Hematopoietic multipotent progenitor cell (in vitro differentiated cells): ENCODE measurements at places on chromosomes 2 and 18.

- DNase-seq = no peak
Observed at GRCh38 chr18:26307161-26307773, 81.0 kb downstream of the TAF4B start.

GRCh38 chr18:6031442-6031841 is 136.1 kb upstream of the TMEM200C start:
- DNase-seq = no peak

DNA sequence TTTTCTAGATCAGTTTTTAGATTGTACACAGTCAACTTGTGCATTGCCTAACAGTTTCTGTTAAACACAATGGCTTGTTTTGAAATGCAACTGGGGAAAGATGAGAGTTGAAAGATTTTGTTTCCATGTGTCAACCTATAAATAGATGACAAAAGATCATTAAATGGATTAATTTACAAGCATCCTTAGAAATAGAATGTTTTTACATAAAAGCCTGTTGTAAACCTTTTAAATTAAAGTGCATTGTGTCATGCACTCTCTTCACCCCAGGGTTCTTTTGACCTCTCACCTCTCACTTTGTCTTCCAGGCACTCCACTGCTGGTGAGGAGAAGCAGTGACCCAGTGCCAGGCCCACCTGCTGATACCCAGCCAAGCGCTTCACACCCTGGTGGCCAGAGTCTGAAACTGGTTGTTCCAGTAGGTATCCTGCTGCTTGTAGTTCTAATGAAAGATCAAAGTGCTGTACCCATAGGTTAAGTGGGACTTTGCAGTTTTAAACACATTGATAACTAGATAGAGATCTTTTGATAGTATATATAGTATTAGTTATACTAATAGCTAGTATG is 502.1 kb downstream of the PARD3B start:
- DNase-seq = no peak

GRCh38 chr18:12308386-12309100 is 502 bp downstream of the TUBB6 start:
- peak; percentile 75 for DNase-seq

DNA sequence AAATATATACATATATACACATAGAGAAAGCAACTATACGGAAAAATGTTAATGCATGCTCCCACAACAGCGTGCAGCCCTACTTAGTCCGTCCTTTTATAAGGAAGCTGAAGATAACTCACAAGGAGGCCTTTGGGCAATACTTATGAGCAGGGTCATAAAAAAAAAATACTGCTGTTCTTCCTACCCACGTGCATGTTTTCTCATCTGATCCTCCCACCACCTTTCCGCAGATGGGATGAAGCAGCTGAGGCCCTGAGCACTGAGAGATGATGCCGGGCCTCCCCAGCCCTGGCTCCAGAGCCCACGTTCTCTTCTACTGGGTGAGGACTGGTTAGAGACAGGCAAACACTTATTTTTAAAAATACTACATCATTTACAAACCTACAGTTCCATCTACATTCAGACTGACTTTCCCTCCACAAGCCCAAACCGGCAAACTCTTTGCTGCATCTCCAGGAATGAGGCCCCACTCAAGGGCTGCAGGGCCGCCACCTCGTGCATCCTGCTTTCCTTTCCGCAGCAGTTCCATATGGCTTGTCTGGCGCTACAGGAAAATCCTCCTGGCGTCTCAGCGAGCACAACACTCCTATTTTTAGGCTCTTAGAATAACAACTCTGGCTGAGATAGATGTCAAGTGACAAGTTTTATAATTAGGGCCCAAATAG is 41.6 kb downstream of the TBC1D8 start:
- DNase-seq = no peak

DNA sequence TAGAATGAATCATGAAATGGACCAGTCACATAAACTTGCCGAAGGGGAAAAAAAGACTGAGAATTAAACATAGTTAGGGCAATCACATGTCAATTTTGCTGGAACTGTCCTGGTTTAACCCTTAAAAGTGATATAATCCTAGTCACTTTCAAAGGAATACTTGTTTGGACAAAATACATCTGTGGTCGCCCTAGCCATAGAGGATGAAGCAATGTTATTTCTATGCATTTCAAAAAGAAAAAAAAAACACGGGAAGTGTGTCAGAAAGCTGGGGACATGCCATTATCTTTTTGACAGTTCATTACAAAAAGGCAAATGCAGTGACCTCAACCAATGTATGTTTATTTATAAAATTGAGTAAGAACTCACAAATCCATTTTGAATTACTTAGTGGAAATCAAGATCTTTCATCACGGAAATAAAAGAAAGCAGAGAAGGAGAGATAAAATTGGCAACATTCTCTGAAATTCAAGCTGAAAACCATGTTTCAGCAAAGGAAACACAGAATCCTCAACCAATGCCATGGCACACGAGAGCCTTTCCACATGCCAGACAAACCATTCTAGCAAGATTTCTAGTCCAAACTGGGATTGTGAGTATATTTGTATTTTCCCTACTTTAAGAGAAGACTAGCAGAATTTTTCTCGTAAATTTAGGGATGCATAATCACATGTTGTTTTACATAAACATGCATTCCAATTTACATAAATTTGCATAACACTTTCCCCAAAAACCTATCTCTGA is 854.3 kb upstream of the ACVR2A start:
- DNase-seq = no peak

DNA sequence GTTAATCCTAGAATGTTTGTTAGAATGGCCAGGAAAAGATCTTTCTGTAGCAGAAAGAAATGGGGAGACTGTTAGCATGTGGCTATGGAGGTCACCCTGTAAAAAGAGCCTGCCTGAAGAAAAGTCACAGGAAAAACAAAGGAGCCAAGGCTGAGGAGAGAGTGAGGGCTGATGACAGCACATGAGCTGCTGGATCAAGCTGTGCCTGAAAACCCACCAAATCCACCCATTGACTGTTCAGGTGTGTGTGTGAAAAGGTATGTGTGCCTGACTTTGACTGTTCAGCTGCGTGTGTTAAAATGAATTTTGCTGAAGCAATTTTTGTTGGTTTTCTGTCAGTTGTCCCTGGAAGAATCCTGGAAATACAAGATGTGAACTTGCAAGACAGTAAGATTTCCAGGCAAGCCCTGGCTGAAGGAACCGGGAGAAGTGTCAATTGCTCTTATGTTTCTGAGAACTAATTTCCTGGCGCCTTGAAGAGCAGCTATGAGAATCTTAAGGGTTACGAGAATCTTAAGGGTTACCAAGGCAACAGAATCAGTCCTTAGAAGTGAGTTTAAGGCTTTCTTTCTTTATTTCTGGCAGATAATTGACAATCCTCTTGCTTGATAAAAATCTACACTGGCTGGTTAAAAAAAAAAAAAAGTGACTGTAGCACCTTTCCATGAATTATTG is 73.0 kb upstream of the LGALSL start:
- DNase-seq = no peak

GRCh38 chr18:58308463-58308862 is 264.4 kb downstream of the NEDD4L start:
- DNase-seq = no peak

- DNase-seq = no peak
Observed at GRCh38 chr2:8752385-8752784, 70.5 kb downstream of the ID2 start.

DNA sequence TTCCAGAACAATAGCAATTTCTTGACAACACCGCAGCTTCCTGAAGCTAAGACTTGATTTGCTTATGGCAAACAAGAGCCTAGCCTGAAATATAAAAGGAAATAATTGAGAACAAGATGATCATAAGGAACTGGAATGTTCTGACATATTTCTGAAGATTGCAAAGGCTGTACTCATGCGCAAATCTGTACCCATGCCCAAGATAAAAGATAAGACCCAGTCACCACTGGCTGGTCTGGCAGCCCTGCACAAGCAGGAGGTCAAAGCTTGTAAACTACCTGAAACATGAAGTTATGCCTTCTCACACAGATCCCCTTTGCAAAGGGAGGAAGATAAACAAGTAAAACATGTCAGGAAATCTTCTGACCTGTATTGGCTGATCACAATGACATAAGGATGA is 160.8 kb upstream of the GYPC start:
- no peak for DNase-seq
